Stimulated activated CD8-positive, alpha-beta memory T cell treated with anti-CD3 and anti-CD28 coated beads, Interleukin-2, amount 100 ng/mL, for 48 hours (primary cell): ENCODE measurements at places on chromosomes 7 and 10.

GRCh38 chr7:120394595-120394994 lies 121.6 kb downstream of the KCND2 start:
- DNase-seq = no peak

GRCh38 chr7:85162721-85163120 lies 24.1 kb downstream of the SEMA3D start:
- no peak for DNase-seq

DNA sequence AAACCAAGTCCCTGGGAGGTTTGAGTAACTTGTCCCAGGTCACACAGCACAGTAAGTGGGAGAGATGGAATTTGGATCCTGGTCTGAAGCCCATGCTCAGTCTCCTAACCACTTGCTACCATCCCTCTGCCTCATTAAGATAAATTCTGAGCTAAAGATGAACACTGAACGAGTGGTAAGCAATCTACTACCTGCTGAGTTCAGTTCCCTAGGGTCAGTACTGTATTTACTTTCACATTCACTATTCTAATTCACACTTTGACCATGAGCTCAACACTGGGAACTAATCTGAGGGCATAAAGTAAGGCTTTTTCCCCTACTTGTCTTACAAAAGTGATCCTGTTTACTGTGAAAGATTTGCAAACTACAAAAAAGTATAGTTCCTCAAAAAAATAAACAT lies 2.4 kb downstream of the UROS start:
- no peak for DNase-seq

DNA sequence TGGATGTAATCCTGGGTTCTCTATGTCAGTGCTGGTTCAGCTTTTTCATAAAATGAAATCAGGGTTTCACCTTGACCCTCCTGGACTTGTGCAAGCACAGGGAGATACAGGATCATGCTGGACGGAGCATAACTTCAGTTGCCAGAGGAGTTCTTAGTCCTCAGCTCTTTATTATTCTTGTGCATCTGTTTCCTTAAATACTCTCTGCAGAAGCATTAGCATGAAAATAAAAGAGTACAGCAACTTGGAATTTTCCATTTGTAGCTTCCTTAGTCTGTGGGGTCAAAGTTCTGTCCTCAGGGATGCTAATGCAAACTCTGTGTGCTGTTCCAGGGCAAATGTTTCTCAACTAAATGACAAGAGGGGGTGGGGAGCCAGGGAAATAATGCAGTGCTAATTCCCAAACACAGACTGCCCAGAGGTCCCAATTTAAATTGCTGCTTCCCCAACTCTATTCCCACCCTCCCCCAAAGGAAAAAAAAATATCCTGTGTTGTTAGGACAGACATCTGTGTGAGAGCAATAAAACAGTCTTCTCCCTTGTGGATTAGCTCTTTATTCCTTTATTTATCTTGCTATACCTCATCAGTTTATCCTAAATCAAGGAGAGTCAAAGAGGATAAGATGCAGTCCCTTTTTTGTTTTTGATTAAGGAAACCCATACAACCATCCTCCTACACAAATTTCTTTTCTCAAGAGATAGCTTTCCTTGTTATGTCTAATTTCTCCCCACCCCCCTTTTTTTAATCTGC lies 905.0 kb downstream of the LRMDA start:
- no peak for DNase-seq

DNA sequence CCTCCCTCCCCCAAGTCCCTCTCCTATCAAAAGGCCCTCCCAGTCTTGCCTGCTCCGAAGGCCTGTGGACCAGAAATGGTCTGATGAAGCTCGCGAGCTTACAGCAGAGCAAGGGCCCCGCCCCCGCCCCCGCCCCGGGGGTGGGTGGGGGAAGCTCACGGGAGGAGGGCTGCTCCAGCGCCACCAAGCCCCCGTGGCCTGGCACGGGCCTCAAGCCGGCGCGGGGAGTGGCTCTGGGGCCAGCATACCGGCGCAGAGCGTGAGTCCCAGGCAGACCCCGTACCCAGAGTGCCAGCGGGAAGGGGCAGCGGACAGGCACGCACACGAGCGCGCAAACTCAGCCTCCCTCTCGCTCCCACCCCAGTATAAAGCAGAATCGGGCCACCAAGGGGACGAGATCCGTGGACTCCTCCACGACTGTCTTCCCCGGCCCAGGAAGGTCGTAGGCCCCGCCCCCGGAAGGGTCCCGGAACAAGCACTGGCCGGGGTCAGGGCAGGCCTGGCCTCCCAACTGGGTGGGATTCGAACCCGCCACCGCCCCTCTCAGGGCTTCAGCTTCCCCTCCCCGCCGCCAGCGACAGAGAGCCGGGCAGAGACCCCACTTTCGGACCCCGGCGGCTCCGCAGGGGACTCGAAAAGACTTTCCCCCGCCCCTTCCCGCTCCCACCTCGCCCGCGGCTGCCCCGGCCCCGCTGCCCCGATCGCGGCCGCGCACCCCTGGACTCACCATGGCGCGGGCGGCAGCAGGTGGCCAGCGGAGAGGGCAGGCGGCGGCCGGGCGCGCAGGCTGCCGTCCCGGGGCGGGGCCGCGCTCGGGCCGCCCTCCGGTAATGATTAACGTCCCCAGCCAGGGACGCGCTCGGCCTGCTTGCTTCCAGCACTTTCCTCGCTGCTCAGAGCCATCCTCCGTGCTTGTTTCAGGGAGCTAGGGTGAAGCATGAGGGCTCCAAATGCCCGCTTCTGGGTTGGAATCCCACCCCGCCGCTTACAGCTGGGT lies at the start of gene PCBD1:
TSS of gene PCBD1 (minus strand) at position 762 of the 997 bp plus-strand sequence. CDS start at position 730, 32 bp downstream.
- DNase-seq = peak; percentile 60

GRCh38 chr10:11986593-11987216 lies 55.9 kb downstream of the UPF2 start:
- peak; percentile 65 for DNase-seq

GRCh38 chr7:28107960-28108359 lies 72.6 kb downstream of the JAZF1 start:
- DNase-seq = no peak

GRCh38 chr7:28166982-28167715 lies 13.4 kb downstream of the JAZF1 start:
- DNase-seq = no peak

GRCh38 chr10:44417761-44418160 lies 32.9 kb upstream of the CXCL12 start:
- no peak for DNase-seq

- no peak for DNase-seq
These were observed 13.6 kb upstream of the SORBS1 start for GRCh38 chr10:95574649-95575365.

DNA sequence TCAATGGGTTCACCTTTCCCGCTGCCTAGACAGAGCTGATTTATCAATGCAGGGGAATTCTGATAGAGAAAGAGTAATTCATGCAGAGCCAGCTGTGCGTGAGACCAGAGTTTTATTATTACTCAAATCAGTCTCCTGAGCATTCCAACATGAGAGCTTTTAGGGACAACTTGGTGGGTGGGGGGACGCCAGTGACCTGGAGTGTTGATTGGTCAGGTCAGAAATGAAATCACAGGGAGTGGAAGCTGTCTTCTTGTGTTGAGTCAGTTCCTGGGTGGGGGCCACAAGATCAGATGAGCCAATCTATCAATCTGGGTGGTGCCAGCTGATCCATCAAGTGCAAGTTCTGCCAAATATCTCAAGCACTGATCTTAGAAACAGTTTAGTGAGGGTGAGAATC lies 99.0 kb upstream of the CAV2 start:
- no peak for DNase-seq

DNA sequence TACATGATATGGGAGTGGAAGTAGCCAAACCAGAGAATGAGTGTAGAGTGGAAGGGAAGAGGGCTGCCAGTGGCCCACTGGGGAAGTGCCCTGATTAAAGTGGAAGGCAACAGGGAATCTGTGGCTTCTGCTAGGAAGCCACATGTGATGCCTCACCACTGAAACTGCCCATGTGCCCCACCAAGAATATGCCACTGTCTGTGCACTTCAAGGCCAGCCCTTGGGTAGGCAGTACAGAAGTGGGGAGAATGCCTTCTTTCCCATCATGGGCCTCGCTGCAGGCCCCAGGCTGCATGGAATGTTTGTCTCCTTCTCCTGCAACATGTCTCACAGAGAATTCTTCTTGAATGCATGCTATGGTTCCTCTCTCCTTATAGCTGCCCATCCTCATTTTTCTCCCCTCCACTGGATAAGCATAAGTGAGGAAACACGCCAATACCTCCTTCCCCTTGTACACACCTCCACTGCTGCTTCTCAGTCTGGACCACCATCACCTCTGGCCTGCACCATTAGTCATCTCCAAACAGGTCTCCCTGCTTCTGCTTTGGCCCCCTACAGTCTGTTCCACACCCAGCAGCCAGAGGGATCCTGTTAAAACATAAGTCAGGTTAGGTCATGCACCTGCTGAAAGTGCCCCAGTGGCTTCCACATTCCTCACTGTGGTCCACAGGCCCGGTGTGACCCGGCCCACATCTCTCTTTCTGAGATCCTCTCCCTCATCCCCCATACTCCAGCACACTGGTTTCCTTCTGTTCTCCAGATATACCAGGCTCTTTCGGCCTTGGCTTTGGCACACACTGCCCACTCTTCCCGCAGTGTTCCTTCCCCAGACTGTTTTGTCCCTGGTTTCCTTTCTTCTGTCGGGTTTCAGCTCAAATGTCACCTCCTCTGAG lies 37.1 kb downstream of the SNX10 start:
- no peak for DNase-seq

DNA sequence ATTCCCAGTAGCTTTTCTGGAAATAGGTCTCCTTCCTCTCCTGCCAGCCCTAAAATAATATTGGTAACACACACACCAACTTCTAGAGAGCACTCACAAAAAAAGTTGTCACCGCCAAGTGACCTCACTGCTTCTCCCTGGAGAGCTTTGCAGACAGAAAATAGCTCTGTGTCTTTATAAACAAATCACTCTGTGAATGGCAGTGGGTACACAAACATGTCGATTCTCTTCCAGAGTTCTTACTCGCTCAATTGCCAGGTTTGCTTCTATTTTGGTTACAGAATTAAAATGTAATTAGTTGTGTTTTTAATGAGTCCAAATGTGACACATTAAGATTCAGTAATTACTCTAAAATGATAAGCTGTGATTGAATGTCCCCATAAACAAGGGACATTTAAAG lies 649.2 kb upstream of the C7orf33 start:
- no peak for DNase-seq

DNA sequence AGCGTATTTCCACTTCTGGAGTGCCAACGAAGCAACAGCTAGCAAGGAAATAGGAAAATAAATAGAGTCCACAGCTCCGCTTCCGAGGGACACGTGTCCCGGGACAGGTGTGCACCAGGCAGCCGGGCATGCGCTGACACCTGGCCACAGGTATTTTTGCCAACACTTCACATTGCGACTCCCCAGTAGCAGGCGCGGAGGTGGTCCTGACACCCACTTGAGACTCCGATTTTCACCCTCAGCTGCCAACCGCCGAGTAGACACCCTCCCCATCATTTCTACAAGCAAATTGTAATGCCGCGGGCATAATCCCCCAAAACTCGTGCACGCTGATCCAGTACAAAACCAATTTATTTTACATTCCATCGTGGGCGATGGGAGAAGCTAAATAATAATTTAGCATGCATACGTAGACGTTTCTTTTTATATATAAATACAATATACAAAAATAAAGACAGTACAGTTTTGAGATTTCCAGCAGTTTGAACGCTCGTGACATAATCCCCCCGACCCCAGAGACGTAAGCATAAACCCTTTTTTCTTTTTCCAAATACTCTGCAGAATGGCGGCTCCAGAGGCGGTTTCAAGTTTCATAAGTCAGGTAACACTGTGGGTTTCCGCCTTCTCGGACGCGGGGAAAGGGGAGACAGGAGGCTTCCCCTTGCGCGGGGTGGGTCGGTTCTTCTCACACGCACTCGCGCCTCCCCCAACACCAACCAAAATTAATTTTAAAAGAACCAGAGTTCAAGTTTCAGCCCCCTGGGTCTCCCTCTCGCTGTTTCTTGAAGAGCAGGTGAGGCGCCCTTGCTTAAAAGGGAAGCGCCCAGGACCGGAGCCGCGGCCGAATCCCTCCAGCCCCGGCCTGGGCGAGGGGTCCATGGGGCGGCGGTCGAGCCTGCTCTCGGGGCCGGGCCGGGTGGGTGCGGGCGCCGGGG lies 5.7 kb downstream of the MNX1 start:
- no peak for DNase-seq

DNA sequence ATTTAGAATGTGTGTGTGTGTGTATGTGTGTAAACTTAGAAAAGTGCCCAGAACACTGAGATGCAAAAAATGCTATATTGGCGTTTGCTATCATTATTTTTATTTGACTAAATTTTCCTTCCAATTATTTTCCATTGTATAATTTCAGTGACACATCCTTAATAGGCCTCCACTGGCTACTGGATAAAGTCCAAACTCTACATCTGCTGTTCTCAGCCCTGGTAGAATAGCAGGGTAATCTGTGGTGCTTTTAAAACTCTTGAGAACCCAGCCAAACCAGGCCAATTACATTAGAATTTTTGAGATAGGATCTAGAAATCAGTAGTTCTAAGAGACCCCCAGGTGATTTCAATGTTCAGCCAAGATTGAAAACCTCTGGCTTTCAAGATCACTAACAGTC lies 66.4 kb downstream of the ZNF503 start:
- no peak for DNase-seq

DNA sequence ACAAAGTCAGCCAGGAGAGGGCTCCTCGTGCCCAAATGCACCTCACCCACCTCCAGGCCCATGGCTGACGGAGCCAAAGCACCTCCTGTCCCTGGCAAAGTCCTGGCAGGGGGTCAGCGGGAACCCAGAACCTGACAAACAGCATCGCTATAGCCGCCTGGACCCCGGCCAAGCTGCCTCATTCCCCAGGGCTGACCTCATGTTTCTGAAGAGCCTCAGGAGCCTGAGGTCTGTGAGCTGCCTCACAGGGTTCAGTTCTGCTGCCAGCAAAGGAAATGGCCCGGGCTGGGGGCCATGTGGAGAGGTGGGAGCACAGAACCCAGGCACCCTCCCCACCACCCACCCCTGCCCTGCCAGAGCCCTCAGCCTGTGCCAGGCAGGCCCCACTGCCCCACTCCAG lies 4.2 kb upstream of the NANOS1 start:
- no peak for DNase-seq

DNA sequence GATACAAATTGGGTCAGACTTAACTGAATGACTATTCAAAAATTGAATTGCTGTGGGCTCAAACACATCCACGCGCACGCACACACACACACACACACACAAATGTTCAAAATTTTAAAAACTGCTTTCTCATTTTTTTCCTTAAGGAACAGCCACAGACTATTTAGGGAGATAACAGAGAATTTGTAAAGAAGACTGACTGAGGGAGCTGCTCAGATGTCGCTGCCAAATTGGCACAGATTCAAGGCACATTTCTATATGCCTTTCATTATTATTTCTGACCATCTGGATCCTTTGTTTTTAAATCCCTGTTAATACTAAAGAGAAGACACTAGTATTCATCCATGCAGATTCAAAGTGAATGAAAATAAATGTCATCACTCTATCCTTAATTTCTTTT lies 154.8 kb downstream of the DGKB start:
- DNase-seq = no peak

GRCh38 chr10:30080161-30080560 lies 20.8 kb upstream of the JCAD start:
- no peak for DNase-seq
